RKO (cell line): ENCODE measurements at places on chromosomes 3 and 15.

DNA sequence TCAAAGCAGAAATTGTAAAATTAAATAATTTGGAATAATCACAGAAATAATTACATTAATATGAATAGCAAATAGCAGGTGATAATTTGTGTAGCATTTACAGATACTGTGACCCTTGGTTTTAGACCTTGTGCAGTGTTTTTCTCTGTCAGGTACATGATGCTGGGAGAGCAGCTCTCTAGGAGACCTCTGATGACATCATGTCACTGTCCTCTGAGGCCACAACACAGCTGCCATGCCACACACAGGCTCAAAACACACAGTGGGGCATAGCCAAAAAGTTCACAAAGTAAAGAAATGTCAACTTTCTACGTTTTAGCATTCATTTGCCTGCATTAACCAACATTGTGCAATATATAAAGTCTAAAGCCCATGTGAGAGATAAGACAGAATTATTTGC lies 71.8 kb upstream of the ZBTB20 start:
- no peak for DNase-seq

GRCh38 chr3:55639896-55640765 lies 153.0 kb upstream of the WNT5A start:
- DNase-seq, result no peak

DNA sequence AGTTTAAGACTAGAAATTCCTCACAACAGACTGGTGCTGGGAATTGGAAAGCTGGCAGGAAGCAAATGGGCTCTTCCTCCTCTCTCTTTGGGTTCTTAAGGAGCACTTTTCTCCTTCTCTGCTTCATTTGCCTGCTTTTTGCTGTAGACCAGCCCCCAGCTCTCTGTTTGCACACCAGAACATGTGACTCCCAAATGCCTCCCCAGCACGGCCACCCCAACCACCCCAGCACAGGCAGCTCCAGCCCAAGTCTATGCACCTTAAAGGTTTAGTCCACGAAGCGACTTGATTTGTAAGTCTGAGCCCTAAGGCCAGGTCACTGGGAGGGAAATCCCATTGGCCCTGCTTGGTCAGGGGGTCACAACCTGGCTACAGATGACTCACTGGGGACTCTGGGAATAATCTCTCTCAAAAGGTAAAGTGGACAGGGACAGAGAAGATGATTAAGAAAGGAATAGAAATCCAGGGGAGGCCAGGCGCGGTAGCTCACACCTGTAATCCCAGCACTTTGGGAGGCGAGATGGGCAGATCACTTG lies 377.8 kb upstream of the PROK2 start:
- no peak for DNase-seq

DNA sequence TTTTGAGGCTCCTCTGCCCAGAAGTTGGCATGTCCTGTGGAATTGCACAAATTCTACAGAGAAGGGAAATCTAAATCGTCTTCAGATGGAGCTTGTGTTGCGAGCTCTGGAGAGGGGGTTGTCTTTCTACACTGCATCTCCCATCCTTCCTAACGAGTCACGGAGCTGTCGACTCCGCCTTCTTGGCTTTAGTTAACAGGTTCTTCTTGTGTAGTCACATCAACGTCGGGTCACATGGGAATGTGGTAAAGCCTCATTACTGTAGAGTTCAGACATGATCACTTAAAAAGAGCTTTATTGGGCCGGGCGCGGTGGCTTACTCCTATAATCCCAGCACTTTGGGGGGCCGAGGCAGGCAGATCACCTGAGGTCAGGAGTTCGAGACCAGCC lies 60.0 kb downstream of the DNASE1L3 start:
- DNase-seq, result no peak
